ENCODE measurements at places on chromosomes 2 and 18.

- no peak for DNase-seq
Observed at GRCh38 chr2:34070196-34070595, 471.1 kb upstream of the FAM98A start.

DNA sequence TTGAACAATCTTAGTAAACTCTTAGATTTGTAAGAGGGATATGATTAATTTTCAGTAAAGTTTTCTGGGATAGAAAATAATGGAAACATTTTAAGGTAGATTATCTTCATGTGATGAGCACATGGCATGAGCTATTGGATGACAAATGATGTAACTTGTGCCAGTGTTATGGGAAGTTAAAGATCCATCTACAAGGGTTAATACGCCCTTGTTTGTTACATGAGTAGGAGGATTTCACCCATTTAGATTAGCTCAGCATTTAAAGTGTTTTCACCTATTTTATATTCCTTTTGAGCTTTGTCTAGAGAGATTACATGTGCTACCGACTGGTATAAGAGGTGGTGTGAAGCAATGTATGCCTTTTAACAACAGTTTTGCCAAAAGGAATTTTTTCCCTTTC is 5.6 kb downstream of the CLIP4 start:
- DNase-seq, result no peak

DNA sequence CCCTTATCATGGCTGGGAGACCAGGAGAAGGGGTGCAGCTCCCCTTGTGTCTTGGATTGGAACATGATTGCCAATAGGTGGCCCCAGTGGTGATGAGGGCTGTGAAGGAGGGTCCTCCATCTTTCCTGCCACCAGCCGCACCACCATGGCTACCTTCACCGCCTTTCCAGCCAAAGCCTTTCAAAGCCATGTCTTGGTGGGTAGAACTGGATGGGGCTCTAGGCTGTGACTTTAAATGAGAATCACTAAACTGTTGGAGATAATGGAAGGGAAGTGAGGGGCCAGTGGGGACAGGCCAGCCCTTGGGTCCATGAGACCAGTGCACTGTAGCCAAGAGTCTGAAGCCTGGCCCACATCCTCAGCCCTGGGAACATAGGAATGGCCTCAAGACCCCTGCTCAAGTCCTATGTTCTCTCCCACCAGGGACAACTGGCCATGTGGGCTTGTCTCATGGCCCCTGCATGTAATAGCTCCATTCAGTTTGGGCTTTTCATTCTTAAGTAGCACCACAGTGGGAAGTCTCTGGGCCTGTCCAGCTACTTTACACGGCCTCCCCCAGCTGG is 345.7 kb downstream of the DYSF start:
- DNase-seq, result no peak

DNA sequence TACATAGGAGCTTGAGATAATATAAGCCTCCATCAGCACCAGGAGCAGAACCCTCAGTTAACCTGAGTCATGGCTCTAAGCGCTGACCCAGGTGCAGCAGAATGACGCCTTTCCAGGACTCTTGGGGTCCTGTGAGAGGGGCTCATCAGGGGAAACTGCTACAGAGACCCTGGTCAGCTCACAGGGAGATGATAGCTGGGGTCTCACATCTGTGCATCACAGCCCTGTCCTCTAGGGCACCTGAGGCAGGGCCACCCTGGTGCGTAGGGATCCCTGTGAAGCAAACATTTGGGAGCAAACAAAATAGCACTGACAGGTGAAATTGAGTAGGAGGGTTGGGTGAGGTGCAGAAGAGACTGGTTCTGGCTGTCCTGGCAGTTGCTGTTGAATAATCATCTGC is 219.2 kb downstream of the SH3RF3 start:
- DNase-seq, result no peak

DNA sequence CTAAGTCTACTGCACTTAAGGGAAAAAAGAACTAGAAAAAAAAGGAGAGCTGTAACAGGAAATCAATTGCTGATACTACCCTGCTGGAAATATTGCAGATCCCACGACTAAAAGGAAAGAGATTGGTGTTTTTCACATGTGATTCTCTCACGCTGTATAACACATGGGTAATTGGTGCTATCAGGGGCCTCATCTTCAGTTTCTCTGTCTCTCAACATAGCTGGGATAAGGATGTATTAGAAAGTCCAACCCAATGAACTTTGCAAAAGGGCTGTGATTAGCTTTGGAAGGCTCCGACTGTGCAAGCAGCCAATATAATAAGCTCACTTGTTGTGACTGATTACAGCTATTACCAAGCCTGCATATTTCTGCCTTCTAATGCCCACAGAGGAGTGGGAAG is 133.4 kb downstream of the NRP2 start:
- DNase-seq, result no peak
